ENCODE measurements at places on chromosomes 13 and 19.

GRCh38 chr19:40381321-40381720, 8.7 kb downstream of the HIPK4 start:
- no peak for DNase-seq

GRCh38 chr13:99322297-99323103, 15.3 kb upstream of the GPR183 start:
- DNase-seq, result no peak

GRCh38 chr13:112850273-112850672, 118.7 kb upstream of the MCF2L start:
- no peak for DNase-seq

- no peak for DNase-seq
These were observed 97.3 kb downstream of the AKAP11 start for GRCh38 chr13:42369071-42369797.

DNA sequence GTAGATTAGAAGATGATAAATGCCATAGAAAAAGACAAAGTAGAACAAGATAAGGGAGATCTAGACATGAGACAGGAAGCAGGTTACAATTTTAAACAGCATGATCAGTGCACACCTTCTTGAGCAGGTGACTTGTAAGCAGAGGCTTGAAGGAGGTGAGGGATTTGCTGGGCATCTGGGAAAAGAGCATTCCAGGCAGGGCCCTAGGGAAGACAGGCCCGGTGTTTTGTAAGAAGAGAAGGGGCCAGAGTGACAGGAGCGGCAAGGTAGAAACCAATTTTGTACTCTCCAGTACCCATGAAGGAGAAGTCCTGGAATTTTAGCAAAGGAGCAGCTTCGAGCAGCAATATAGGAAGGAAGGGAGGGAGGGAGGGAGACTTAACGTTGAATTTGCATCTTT, 296.5 kb downstream of the MZT1 start:
- DNase-seq, result no peak

GRCh38 chr13:27026396-27026795, 145.2 kb downstream of the USP12 start:
- no peak for DNase-seq

GRCh38 chr13:79770056-79770455, 289.1 kb downstream of the NDFIP2 start:
- no peak for DNase-seq

- DNase-seq, result no peak
These were observed 5.2 kb downstream of the TRIP10 start for GRCh38 chr19:6744381-6745301.

DNA sequence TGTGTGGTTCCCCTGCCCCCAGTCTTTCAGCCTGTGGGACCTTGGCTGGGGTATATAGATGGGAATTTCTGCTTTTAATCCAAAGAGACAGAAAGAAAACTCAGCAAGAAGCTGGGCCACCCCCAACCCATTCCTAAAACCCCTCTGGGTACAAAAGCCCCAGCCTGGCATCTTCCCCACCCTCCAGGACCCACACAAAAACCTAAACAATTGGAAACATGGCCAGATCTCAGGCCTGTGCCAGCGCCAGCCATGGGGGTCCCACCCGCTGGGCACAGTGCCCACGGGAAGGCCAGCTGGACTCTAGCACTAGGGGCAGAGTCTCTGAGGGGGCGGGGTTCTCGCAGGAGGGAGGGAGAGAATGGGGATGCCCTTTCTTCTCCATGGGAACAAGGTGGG, 8.6 kb downstream of the LYL1 start:
- DNase-seq, result peak; percentile 18

- DNase-seq, result no peak
These were observed 59.3 kb upstream of the URI1 start for GRCh38 chr19:29882719-29883105.

- DNase-seq, result no peak
These were observed 59.7 kb upstream of the UBL3 start for GRCh38 chr13:29909975-29910674.

GRCh38 chr19:33324628-33325027, 22.3 kb upstream of the CEBPA start:
- DNase-seq, result no peak

DNA sequence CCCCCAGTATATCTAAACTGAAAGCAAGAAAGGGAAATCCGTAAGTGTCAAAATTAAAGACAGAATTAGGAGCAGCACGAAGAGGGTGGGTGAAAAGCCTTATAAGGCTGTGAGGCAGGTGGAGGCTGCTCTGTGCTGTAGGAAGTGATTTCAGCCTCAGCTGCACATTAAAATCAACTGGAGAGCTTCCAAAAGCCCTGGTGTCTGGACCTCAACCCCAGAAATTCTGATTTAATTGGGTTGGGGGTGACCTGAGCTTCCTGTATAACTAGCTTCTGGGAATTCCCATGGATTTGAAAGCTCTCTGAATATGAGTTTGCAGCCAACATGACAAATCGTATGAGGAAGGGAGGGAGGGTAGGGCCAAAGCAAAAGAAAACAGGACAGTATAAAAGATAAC, 242.4 kb upstream of the TMTC4 start:
- no peak for DNase-seq

DNA sequence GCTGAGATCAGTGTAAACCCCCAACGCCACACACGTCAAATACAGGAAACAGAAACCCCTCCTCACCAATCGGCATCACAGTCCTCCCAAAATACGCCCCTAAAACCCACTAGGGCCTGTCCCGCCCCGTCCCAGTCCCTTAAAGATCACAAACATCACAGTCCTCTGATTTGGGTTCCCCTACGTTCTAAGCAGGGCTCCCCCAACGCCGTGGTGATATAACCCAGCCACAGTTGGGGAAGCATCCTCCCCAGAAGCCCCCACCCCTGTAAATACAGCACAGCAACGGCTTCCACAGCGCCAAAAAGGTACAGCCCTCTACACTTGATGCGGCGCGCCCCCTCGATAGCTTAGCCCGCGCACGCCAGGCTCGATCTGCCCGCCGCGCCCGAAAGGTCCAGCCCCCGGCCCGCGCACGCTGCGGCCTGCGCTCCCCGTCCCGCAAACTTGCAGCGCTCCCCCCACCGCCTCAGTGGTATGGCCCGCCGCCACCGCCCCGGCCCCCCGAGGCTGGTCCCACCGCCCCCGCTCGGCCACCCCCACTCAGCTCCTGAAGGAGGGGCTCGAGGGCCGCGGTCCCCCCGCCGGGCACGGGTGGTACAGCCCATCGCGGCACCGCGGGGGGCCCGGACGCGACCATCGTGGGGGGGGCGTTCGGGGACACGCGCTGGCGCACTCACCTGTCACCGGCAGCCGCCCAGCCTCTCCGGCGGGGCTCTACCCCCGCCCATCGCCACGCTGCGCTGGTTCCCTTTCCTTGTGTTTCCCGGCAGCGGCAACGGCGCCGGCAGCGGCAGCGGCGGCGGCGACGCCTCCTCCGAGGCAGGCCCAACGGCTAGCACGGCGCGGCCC, at the start of gene AKT2:
Gene AKT2, minus strand, starts transcription at position 845 of the 852 bp plus-strand sequence. CDS start 20,078 bp downstream, outside the sequence.
- DNase-seq, result peak; percentile 66

DNA sequence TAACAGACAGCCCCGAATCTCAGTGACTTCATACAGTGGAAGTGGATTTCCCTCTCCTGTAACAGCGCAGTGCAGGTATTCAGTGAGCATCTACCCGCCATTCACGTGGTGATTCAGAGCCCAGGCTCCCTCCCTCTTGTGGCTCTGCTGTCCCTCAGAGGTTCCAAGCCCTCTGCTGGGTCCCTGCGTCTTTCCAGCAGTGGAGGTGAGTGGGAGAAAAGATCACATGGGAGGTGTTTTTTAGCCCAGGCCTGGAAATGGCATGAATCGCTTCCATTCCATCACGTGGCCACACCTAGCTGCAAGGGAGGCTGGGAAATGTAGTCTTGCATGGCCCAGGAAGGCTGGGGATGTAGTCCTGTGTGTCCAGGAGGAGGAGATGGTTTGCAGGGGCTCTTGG, 61.4 kb downstream of the DPF1 start:
- no peak for DNase-seq

DNA sequence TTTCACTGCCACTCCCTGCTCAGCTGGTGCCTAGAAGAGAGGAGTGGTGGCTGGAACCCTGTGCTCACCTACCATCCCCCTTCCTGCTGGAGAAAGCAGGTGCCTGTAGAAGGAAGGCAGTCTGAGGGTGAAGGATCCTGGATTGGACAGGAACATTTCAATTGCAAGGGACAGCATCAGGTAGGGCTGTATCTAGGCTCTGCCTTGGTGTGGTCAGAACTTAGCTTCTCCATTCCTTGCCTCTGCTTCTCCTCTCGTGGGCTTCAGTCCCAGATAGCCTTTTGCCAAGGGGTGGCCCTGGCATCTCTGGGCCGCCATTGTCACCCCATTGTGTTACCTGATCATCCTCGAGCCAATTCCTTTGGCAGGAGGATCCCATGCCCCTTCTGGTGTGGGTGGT, 73.2 kb upstream of the KCTD15 start:
- no peak for DNase-seq

DNA sequence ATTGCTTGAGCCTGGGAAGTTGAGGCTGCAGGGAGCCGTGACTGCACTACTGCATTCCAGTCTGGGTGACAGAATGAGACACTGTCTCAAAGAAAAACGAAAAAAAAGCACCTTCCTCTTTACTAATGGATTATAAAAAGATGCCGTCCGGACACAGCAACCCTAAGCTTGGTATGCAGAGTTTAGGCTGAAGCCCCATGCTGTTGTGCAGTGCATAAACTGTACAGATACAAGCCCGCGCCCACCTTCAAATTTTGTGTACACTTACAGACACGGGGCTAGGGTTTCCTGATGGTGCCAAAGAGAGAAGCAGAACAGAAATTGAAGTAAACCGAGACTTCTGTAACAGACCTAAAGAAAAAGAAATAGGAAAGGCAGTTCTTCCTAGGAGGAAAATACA, 9.0 kb downstream of the LPAR6 start:
- DNase-seq, result no peak

GRCh38 chr19:38931521-38931793, 713 bp downstream of the MRPS12 start:
- DNase-seq, result no peak

DNA sequence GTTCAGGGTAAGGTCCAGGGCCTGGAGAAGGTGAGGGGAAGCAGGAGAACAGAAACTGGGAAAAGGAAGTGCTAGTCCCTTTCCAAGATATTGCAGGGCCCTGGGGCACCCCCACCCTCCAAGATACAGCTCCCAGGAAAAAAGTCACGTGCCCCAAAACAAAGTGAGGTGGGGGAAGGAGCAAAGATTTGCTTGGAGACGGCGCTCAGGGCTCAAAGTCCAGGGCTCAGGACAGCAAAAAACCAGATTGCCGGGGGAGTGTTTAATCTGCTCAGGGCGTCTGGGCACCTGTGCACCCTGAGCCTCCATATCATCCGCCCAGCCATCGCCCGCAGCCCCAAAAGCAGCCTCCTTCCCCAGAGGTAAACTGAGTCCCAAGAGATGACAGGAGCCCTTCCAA, 6.3 kb downstream of the SMIM24 start:
- DNase-seq, result no peak

GRCh38 chr19:30090963-30091362, 148.9 kb downstream of the URI1 start:
- DNase-seq, result no peak

- DNase-seq, result no peak
These were observed 120.3 kb upstream of the SERTM1 start for GRCh38 chr13:36553491-36553890.

DNA sequence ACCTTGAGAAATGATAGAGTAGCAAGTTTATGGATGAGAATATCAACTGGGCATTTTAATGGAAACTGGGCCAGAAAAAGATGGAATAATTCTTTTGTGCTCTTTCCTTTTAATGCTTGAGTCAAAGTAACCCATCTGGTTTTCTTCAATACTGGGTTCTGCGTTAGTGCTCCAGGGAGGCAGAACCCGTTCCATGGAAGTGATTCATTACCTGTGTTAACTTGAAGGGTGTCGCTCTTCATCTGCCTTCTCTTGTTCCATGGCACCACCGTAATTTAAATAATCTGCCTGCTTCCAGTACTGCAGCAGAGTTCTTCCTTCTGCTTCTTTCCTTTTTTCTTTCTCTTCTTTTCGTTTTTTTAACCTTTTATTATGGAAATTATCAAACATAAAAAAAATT, 14.7 kb upstream of the USP12 start:
- DNase-seq, result no peak

GRCh38 chr19:50889638-50890037, 16.4 kb downstream of the KLK2 start:
- peak; percentile 4 for DNase-seq

DNA sequence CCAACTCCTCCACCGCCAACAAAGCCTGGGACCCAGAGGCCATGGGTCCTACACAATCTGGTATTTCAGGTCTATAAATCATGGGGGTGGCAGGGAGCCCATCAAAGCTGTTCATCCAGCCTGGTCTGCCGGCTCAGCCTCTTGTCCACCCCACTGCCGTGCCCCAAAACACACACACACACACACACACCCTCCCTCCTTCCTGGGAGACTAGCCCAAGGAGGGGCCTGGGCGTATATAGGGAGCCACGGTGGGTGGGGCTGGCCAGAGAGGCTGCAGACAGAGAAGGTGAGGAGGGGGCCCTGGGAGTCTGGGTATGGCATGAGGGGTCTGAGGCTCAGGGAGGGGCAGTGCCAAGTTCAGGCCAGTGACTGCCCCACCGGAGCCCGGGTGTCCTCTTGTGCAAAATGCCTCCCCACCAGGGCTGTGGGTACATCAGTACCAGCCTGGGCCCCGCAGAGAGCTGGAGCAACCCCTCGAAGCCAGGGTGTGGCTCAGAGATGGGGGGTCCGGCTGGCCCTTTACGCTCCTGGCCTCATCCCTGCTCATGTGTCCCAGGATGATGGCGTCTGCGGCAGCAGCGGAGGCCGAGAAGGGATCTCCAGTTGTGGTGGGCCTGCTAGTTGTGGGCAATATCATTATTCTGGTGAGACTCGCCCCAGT, at the start of gene UPK1A:
Gene UPK1A, plus strand, starts transcription at position 267 of the 663 bp plus-strand sequence. Its CDS starts 296 bp downstream, at position 563.
- DNase-seq, result no peak

DNA sequence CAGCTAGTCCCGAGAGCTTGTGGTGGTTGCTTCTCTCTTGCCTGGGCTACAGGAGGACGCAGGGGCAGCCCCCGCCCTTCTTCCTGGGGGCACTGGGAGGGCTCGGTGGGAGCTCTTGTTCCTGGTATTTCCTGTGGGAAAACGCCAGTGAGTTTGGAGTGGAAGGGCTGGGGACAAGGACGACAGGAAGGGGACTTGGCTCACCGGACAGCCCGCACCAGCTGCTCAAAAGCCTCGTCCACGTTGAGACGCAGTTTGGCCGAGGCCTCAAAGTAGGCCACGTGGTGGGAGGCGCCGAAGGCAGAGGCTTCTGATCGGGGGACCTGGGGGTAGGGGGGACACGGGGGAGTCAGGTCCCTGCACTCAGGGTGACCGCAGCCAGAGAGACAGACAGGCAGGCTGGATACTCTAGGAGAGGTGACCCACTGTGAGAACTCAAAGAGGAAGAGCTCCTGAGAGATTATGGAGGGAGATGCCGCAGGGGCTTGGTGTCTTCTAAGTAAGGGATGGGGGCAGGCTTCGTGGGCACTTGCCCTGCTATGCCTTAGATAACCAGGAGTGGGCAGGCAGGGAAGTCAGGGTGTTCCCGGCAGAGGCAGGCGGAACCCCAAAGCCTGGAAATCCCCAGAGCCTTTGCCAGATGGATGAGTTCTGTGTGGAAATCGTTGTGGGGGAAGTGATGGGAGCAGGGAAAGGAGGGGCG, 4.3 kb downstream of the RRAS start:
- DNase-seq, result no peak

DNA sequence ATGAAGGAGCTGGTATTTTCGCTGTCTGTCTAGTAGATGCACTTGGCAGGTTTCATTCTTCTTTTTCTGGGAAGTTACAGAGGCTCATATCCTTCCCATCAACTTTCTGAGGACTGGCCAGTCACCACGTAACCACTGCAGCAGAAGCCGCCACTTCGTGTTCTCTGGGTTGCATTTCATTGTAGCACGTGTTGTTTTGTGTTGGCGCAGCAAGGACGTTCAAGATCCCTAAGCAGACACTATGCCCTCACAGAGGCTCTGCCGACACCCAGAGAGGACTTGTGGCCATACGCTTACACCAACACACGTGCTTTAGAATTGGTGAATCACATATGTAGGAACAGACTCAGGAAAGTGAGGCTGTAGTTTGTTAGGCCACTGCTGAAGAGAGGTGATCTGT, 42.2 kb upstream of the TEX29 start:
- DNase-seq, result no peak

Measured in NCI-H2081 (cell line).